ENCODE measurements at places on chromosomes 3 and 15. TPM values are rescaled to one million over a fixed set of nuclear protein-coding genes. Genes with fewer than 3 reads are reported as not detected.

- peak overlapping the region; percentile 64 for H3K27ac ChIP-seq
- H3K36me3 ChIP-seq = no peaks in the 10 kb centered on the region
- no peak for DNase-seq
- H3K4me3 ChIP-seq = no peak overlapping the region
Observed at GRCh38 chr15:60605879-60606307, 127.0 kb upstream of the ICE2 start.

CCR5 gene
- total RNA-seq = 1.2 TPM

- no peaks in the 10 kb centered on the region for H3K4me1 ChIP-seq
- no peak for DNase-seq
- no peaks in the 10 kb centered on the region for H3K27me3 ChIP-seq
- no peak overlapping the region for H3K27ac ChIP-seq
- H3K4me3 ChIP-seq = no peak overlapping the region
- no peaks in the 10 kb centered on the region for H3K36me3 ChIP-seq
Observed at GRCh38 chr3:49255112-49255511, 21.9 kb downstream of the C3orf62 start.

DNA sequence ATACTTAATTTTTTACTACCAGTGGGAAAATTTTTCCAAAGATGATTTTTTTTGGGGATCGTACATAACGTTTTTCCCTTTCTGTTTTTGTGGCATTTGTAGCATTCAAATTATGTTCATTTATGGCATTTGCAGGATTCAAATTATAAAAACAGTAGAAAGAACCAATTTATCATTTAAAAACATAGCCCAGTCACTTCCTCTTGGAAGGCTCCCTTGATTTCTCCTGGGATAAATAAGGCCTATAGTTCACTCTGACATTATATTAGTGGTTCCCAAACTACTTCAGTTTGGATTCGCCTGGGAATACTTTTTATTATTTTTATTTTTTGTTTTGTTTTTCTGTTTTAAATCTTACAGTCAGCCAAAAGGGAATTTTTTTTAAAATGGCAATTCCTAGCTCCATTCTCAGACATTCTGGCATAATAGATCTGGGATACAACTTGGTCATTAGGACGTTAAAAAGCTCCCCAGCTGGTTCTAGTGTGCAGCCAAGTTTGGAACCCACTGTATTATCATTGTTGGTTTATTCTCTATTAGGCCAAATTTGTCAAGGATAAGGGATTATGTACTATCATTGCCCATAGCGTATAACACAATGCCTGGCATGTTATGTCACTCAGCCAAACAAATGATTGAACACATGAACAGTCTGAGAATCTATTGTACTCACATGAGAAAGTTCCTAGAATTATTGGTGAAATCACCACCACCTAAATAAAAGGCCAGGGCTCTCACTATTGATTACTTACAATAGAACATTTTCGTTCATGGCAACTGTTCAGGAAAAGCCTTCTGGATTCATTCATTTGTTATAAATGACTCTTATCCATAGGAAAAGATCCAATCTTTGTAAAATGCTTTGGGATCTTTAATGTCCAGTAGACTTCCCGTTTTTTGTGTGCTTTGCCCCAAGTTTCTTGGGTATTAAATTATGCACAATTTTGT, 28.9 kb downstream of the RARB start:
- DNase-seq = no peak
- peak overlapping the region; percentile 88 for H3K27ac ChIP-seq
- no peaks in the 10 kb centered on the region for H3K27me3 ChIP-seq

GRCh38 chr3:179929091-179929529, 107.6 kb downstream of the PEX5L start:
- H3K4me1 ChIP-seq = no peaks in the 10 kb centered on the region
- H3K27me3 ChIP-seq = no peaks in the 10 kb centered on the region
- no peak overlapping the region for H3K4me3 ChIP-seq
- no peaks in the 10 kb centered on the region for H3K36me3 ChIP-seq

DNA sequence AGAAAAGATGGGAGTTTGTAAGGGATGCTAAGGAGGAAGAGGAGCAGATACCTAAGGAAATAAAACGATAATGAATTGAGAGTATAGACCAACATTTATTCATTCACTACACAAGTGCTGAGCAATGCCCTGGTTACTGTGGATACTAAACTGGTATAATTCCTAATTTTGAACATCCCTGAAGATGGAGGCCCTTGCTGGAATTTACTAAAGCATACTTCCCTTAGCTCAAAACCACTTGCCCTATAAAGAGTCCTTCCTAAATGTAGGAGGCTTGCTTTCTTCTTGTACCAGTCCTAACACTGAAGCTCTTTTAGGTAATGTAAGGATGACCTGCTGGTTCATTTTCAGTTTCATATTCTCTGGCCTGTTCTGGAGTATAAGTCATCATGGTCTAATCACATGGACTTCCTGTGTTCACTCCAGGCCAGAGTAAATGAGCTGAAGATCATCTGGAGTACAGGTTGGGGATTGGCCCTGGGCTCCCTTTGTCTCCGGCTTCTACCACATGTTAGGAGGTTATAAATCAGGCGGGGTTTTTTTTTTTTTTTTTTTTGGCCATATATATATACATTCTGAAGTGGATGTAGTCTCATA, 40.1 kb upstream of the MTMR10 start:
- no peaks in the 10 kb centered on the region for H3K4me1 ChIP-seq
- H3K36me3 ChIP-seq = no peaks in the 10 kb centered on the region
- H3K27me3 ChIP-seq = no peaks in the 10 kb centered on the region
- no peak overlapping the region for H3K27ac ChIP-seq

CIB2 gene
- 10.3 TPM for total RNA-seq

- no peak overlapping the region for H3K27ac ChIP-seq
- no peaks in the 10 kb centered on the region for H3K36me3 ChIP-seq
- H3K4me3 ChIP-seq = no peak overlapping the region
- DNase-seq = no peak
Observed at GRCh38 chr3:124599779-124600693, 130.2 kb upstream of the UMPS start.

DNA sequence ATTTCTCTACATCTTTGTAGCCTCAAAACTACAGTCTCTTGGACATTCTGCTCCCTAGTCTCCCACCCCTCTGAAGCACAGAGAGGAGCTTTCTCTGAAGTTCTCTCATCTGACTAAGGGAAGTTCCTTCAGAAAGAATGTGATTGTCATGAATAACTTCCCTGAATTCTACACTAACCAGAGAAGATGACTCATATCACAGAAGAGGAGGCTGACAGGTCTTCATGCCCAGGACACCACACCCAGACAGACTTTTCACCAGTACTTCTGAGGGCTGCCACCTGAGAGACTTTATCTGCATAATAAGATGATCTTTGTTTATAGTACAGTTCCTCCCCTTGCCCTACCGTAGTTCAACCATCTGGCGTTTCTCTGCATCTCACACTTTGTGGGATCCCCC, 52.8 kb downstream of the CDIN1 start:
- DNase-seq = no peak
- H3K27me3 ChIP-seq = no peaks in the 10 kb centered on the region
- no peaks in the 10 kb centered on the region for H3K36me3 ChIP-seq
- H3K27ac ChIP-seq = no peak overlapping the region

GRCh38 chr3:152508705-152509104, 240.0 kb downstream of the MBNL1 start:
- H3K27ac ChIP-seq = no peak overlapping the region
- no peak for DNase-seq
- H3K36me3 ChIP-seq = no peaks in the 10 kb centered on the region
- no peaks in the 10 kb centered on the region for H3K4me1 ChIP-seq

DNA sequence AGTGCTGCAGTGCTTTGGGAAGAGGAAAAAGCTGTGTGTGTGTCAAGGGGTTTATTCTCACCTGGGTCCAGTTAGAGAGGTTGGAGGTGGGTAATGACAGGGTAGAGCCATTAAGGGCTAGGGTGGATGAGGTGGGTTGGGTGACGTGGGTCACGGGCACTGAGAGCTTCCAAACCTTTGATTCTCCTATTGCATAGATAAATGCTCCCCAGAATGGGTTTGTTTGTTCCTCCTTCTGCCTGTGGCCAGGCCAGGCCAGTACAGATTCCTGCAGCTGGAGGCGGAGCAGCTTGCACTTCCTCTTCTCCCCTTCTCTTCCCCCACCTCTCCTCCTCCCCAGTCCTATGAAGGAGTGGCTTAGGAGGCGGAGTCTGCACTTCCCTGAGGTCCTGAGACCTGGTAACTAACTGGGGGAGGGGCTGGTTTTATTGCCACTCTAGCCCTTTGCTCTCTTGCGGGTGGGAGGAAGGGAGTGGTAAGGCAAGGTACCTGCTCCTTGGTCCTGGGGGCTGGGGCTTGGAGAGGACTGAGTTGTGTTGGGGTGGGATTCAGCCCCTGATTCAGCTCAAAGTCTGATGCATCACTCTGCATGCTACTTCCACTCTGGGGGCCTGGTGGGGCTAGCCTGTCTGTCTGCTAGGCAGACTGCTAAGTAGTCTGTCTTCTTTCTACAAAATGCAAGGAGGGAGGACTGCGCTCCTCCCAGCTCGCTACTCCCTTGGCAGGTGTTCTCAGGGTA, 3.5 kb downstream of the SPINT1 start:
- no peak overlapping the region for H3K27ac ChIP-seq
- H3K27me3 ChIP-seq = no peaks in the 10 kb centered on the region
- no peaks in the 10 kb centered on the region for H3K36me3 ChIP-seq
- DNase-seq = no peak
- no peak overlapping the region for H3K4me3 ChIP-seq
- H3K4me1 ChIP-seq = peaks cover 11% of the 10 kb centered on the region

CRABP1 gene
- total RNA-seq = not detected

FOXL2 gene
- not detected for total RNA-seq

DNA sequence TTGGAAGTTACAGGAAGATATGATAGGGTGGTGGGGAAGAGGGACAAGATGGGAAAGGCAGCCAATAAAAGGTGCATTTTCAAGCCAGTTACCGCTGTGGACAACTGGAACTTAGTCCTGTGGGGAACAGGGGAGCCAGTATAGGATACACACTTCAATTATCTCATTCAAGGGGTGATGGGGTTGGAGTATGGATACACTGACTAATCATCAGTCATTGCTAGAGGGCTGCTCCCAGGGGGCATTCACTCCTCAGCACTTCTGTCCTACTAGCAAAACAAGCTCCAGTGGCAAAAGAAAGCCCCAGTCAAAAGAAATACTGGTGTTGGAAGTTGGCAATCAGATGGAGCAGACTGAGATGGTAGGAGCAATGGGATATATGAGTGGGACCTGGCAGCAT, 183.4 kb upstream of the GADL1 start:
- no peaks in the 10 kb centered on the region for H3K36me3 ChIP-seq
- H3K27ac ChIP-seq = no peak overlapping the region
- no peak overlapping the region for H3K4me3 ChIP-seq
- no peaks in the 10 kb centered on the region for H3K27me3 ChIP-seq
- no peak for DNase-seq
- H3K4me1 ChIP-seq = no peaks in the 10 kb centered on the region
